ENCODE measurements at places on chromosomes 6 and 20.

DNA sequence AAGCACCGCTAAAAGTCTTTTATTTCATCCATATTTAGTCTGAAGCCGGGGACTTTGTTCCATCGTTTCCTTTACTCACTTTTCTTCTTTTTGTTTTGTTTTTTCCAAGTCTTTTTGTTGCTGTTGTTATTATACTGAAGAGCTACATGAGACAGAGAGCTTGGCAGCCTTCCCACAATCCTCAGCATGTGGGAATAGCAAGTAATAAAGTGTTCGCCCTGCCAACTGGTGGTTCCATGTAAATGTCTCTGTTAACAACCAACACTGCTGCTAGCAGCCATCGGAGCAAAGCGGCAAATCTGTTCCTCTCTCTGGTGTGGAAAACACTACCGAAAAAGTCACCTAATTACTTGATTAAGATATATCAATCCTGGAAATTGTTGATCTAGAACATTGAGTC, 437.8 kb upstream of the ID4 start:
- peak; percentile 7 for DNase-seq

DNA sequence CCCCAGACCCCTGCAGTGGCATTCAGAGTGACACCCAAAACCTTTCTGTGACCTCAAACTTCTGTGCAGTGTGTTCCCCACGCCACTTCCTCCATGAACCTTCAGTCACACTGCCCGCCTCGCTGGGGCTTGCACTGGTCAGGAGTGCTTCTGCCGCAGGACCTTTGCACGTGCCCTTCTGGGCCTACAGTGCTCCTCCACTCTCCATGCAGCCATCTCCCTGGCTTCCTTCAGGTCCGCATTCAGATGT, 27.1 kb downstream of the SYNJ2 start:
- no peak for DNase-seq

DNA sequence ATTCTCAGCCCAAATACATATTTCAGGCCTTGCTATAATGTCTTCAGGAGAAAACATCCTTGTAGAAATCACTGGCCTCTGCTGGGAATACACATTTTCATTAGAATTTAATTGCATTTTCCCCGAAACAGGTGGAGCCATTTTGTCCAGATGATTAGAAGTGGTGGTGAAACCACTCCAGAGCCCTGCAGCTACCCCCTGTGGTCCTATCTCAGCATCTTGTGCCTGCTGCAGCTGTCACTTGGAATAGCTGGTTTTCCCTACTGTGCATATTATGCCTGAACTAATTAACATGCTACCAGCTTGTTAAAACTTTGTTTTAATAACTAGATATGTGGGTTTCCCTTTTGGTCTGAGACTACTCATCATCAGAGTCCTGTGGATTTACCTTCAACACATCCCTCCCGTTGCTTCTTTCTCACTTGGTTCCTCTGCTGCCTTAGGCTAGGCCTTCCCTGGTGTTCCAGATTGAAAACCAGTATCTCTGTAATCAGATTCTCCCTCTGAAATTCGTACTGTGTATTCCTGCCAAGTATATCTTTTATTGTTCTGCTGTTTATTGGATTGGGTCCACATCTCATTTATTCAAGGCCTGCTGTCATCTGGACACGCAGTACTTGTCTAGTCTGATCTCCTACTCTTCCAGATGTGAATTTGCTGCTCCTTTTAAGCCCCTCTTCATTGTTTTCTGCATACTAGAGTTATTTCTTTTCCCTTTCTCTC, 15.2 kb downstream of the DNAH8 start:
- DNase-seq: no peak

- no peak for DNase-seq
These were observed 22.9 kb downstream of the QKI start for GRCh38 chr6:163437466-163437865.

DNA sequence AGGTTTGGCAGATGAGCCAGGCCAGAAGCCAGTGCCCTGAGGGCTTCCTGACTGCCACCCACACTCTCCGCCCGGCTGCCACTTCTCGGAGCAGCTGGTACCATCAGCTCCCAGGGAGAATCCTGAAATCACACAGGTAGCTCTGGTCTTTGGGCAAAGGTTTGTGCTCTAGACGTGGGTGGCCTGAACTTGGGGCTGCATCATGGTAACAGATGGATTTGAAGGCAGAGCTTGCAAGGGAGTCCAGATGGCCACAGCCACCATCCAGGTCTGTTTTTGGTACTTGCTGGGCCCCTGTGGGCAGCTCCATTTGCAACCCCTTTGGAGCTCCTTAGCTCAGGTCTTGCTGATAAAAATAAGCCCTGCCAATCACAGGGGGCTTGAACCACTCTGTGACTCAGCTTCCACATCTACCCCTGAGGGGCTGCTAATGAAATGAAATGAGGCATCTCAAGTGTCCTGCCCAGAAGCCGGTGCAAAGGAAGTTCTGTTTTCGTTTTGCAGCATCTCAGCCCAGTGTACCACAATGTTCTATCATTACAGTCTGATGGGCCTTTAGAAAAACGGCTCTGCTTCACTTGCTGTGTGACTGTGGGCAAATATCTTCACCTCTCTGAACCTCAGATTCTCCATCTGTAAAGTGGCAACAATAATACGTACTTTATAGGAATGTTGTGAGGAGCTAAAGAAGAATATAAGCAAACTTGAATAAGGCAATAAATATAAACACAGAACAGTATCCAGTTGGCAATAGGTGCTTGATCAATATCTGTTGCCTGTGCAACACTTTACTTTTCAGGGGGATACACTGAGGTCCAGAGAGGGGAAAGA, 25.1 kb upstream of the CDH22 start:
- peak; percentile 97 for DNase-seq

- DNase-seq: no peak
These were observed 26.7 kb downstream of the TNXB start for GRCh38 chr6:32082478-32082877.

GRCh38 chr6:15283986-15284361, 38.1 kb downstream of the JARID2 start:
- no peak for DNase-seq

DNA sequence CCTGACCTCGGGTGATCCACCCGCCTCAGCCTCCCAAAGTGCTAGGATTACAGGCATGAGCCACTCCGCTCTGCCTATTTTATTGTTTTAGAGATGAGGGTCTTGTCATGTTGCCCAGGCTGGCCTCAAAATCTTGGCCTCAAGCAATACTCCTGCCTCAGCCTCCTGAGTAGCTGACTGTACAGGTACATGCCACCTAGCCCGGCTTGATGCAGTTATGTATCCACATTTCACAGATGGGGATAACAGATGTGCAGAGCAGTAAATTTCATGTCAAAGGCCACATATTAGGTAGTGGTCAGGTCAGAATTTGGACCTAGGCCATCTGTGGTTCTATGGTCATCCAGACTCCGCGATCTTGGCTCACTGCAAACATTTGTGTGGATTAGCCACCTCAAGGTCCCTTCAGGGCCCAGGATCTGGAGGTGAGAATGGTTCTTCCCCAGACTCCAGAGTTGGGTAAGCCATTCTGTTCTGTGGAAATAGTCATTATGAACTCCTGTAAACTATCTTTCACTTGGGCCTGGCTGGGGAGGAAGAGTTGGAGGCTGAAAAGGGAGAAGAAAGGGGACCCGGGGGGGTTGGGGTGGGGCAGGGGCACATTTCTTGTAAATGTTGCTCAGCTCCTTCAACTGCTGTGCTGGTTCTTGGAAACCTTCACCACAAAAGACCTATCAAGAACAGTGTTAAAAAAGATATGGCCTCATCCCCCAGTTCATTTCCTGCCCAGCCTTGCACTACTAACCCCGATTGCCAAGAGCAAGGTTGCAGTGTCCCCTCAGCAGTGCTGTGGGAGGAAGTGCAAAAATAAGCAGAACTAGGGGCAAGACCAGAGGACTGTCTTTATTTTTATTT, 13.0 kb downstream of the PIM1 start:
- no peak for DNase-seq

DNA sequence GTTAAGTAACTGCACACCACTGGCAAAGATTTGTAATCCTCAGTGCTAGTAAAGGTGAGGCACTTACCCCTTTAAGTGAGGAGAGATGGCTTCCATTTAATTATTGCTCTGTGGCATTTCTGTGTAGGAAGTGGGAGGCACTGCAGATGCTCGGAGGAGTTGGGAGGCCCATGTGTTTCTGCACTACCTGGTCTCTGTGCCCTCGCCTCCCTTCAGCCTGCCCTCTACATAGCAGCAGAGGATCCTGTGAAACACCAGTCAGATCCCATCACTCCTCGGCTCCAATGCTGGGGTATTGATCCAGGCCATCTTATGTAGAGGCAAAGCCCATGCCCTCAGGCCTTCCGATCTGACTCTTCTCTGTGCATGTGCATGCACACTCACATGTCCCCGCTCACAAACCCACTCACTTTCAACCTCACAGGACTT, 67.0 kb downstream of the SLX4IP start:
- no peak for DNase-seq

- DNase-seq: no peak
These were observed 44.1 kb downstream of the TXNDC5 start for GRCh38 chr6:7866526-7866925.

GRCh38 chr6:85127168-85127498, 322.8 kb upstream of the NT5E start:
- no peak for DNase-seq

DNA sequence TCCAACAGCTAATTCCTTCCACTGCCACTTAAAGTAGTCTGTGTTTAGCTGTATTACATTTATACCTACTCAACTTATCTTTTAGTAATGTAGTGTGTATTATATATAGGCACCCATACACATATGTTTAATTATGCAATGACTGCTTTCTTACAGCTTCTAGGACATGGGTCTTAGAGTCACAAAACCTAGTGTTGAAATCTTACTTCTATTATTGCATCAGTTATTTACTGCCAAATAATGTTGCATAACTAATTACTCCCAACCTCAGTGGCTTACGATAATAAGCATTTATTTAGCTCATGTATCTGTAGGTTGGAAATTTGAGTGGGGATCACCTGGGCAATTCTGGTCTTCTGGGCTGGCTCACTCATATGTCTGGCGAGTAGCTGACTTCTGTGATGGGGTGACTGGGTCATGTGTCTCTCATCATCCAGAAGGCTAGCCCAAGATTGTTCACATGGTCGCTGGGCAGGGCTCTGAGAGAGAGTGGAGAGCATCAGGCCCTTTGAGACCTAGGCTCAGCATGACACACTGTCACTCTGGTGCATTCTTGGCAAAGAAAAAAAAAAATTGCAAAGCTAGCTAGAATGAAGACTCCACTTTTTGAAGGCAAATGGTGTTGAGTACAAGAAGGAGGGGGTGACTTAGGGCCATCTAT, 187.0 kb downstream of the PLCB1 start:
- DNase-seq: no peak

- no peak for DNase-seq
These were observed 34.4 kb upstream of the ARHGAP18 start for GRCh38 chr6:129744201-129744879.

DNA sequence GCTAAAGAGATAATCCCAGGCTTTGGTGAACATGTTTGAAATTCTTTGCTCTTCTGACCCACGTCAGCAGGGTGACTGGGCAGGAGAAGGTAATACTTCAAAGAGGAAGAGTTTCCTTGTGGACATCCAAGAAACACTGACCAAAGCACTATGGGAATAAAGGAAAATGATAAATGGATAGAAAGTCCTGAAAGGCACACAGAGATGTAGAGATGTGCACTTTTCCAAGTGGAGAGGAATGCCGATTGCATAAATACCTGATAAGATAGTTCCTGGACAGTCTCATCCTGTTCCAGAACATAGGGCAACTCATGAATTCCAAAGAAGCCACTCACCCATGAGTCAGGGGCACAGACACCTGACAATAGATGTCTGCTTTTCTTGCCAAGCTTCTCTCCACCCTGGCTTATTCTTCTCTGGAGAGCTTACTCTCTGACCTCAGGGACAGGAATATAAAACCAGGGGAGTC, 191.3 kb upstream of the FOXA2 start:
- DNase-seq: no peak

GRCh38 chr20:41213150-41213820, 75.9 kb downstream of the PLCG1 start:
- DNase-seq: no peak

GRCh38 chr6:31356216-31356945, 598 bp downstream of the HLA-B start:
- DNase-seq: no peak

DNA sequence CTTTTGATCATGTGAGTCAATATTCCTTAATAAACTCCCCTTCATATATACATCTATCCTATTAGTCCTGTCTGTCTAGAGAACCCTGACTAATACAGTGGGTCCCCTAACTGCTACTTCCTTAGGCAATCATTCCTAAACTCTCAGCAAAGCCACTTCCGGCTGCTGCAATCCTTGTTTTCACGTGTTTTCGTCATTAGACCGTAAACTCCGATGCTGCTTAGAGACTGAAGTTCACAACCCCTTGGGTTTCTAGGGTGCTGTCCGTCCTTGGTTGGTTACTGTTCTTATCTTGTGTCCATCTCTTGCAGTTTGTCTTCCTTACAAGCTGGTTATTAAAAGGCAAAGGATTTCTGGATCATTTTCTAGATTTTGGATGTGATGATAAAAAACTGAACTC, 106.4 kb downstream of the GMPR start:
- DNase-seq: no peak

- DNase-seq: no peak
These were observed 151.2 kb upstream of the TAB2 start for GRCh38 chr6:149166336-149166735.

DNA sequence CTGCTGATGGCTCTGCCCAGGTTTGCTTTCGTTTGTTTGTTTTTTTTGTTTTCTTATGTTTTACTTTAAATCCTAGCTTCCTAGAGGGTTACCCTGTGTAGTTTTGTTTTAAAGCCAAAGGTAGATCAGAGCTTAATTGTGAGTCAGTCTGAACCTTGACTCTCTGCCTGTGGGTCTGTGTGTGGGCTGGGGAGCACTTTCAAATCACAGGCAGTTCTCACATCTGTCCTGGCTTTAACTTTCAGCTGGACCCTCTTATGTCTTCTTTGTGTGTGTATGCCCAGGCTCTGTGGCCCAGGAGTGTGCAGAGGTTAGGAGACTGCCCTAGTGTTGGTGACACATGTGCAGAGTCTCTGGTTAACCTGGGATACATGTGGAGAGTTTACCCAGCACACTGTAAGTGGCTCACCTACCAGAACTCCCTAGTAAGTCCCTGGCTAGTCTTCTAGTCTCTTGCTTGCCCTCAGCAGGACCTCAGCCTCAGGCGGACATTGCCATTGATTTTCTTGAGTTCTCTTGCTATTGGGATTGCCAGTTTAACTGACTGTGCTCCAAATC, 19.0 kb downstream of the HIVEP1 start:
- DNase-seq: no peak

DNA sequence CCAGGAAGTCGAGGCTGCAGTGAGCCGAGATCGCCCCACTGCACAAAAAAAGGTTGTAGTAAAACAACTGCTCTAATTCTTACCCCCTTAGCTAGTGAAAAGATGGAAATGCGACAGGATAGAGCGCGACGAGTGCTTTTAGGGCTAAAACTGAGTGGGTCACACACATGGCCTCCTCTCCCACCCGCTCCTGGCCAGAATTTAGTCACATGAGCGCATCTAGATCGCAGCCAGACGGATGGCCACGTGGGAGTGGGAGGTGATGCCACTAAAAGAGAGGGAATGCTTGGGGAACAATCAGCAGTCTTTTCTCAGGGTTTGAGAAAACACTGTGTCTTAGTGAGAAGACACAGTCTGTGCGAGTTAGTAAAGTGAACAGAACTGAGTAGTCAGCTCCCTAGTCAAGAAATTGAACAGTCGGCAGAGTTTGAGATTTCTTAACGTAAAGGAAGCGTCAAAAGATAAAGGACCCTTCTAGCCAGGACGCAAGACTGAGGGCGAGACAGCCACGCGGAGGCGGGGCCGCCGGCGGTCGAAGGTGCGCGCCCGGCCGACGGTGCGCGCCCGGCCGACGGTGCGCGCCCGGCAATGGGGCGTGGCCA, 664 bp upstream of the ACTR5 start:
- DNase-seq: no peak
